ENCODE measurements at places on chromosomes 5 and 9.

- no peak for DNase-seq
Measured at GRCh38 chr5:152404494-152404893, 585 bp downstream of the NMUR2 start.

GRCh38 chr5:886036-886435 lies 6.6 kb downstream of the BRD9 start:
- no peak for DNase-seq

- DNase-seq, result no peak
Measured at GRCh38 chr5:133245191-133246052, 193.6 kb downstream of the HSPA4 start.

DNA sequence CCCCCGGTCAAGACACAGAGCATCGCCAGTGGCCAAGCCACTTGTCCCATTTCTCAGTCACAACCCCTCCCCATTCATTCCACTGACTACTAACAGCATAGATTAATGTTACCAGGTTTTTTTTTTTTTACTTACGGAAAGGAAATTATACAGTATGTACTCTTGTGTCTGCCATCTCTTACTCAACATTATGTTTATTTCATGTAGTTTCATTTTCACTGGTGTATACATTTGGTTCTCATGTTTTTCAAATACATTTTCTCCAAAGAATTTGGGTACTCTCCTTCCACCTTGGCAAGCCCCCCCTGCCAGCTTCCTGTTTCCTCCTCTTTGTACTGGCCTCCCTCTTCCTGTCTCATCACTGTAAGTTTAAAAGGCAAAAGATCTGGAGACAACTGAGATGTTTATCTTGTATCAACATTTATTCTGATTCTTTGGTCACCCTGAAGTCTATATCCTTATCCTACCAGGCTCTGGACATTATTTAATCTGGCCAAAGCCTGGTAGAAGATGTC lies 207.3 kb downstream of the SAXO1 start:
- DNase-seq, result no peak

DNA sequence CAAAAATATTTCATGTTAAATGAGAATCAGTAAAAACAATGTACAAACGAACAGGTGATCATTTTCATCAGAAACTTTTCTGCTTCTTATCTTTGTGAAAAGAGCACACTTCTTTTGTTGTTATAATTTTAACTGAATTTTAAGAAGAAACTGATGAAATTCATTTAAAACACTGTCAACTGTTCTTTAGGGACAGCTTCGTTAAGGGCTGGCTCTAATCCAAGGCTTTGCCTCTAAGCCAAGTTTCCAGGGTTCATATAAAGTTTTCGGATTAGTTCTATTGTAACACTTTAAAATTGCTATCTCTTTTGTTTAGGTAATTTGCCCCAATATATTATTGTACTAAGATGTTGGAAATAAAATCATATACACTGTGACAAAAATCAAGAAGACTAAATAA lies 559.2 kb downstream of the TUSC1 start:
- DNase-seq, result no peak

DNA sequence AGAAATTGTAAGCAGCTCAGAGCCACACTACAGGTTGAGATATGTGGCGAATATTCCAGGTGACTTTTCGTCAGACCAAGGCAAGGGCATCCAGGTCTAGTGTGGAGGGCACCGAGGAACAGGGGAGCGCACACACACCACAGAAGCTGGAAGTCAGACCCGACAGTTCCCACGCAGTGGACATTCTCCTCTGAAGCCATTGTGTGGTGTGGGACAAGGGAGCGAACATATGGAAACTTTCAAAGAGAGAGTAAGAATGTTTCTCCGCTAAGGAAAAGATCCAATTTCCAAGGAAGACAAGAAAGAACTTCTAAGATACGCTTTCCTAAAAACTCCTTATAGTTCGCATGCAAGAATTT lies 141.4 kb upstream of the OTULINL start:
- DNase-seq, result no peak

- peak; percentile 68 for DNase-seq
Measured at GRCh38 chr5:177447066-177447610, 524 bp downstream of the PRR7 start.

GRCh38 chr9:129570450-129571297 lies 50.2 kb downstream of the C9orf50 start:
- no peak for DNase-seq

GRCh38 chr9:136081113-136081825 lies 13.8 kb downstream of the NACC2 start:
- DNase-seq, result peak; percentile 14

DNA sequence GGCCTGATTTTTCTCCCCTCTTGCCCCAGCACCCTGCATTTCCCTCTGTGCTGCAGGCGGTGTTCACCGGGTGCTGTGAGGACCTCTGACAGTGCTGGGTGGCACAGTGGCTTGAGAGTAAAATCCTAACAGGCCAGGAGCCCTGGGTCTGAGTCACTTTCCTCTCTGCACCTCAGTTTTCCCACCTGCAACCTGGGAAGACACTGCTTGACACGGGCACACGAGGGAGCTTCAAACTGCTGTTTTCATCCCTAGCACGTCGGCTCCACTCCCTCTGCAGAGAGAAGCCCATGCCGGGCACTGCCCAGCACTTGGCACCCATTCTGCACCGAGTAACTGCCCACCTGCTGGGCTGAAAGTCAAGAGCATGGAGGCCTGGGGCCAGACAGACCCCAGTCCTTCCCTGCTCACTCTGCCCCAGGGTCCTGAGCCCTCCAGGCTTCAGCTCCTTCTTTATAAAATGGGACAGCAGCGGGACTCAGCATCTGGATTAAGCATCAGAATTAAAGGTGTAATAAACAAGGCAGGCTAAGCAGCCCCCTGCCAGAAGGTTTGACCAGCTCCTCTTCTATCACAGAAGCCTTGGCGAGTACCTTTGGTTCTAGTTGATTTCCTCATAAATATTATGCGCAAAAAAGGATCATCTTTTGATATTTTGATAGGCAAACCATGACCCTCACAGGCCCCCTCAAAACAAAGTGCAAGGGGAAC lies 5.2 kb downstream of the GFI1B start:
- DNase-seq, result no peak

DNA sequence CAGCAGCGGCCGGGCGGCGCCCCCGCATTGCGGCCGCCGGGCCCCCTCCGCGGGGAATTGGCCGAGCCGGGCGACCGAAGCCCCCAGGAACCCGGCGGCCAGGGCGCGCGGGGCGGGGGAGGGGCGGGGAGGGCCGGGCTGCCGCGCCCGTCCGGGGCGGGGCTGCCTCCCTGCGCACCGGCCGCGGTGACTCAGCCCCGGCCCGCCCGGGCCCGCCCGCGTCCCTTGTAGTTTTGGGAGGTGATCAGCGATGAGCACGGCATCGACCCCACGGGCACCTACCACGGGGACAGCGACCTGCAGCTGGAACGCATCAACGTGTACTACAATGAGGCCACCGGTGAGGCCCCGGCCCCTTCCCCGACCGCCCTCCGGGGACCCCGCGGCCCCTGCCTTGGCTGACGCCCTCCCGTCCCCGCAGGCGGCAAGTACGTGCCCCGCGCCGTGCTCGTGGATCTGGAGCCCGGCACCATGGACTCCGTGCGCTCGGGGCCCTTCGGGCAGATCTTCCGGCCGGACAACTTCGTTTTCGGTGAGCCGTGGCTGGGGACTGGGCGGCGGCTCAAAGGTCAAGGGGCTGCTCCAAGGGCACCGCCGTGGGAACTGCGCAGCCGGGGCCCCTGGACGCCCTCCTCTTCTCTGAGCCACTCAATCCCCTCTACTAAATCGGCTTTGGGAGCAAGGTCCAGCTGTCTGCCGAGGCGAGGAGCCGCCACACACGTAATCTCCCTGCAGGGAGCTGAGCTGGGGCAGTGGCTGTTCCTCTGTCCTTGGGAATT lies 592 bp downstream of the TUBB4B start:
- no peak for DNase-seq

- DNase-seq, result no peak
Measured at GRCh38 chr9:127344368-127345000, 52.5 kb upstream of the SLC2A8 start.

DNA sequence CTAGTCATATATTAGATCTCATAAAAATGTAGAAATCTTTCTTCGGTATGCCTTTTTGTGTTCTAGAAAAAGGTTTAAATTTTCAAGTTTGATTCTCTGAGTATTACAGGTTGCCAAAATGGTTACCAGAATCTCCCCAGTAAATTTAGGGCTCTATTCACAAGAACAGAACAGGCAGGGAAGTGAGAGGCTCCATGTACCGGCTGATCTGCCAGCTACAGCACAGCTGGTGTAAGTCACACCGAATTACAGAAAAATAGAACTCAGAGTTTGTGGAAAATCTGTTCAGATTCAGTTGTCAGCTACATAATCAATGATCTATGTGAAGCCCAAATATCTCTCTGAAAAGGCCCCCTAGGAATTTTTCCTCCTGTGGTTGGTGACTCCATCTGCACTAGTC lies 10.5 kb downstream of the FAM81B start:
- no peak for DNase-seq

DNA sequence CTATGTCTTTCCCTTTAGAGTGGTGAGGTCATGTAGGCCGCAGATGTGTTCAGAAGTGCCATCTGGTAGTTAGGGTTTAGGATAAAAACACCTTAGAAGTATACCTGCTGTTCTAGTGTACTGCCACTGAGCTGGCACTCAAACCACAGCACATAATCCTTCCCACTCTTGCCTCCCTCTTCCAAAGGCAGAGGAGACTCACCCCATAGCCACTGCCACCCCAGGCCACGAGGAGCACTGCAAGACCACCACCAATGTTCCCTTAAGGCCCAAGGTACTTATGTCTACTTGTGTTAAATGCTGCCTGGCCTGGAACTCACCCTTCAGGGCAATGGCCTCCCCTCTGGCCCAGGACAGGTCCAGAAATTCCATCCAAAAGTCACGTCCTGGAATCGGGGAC lies 379.5 kb upstream of the EDIL3 start:
- DNase-seq, result no peak

GRCh38 chr9:21429191-21429590 lies 11.0 kb upstream of the IFNA1 start:
- DNase-seq, result no peak
